M059J (cell line): ENCODE measurements at places on chromosomes 2 and 18. TPM values are rescaled to one million over a fixed set of nuclear protein-coding genes. Genes with fewer than 3 reads are reported as not detected.

DNA sequence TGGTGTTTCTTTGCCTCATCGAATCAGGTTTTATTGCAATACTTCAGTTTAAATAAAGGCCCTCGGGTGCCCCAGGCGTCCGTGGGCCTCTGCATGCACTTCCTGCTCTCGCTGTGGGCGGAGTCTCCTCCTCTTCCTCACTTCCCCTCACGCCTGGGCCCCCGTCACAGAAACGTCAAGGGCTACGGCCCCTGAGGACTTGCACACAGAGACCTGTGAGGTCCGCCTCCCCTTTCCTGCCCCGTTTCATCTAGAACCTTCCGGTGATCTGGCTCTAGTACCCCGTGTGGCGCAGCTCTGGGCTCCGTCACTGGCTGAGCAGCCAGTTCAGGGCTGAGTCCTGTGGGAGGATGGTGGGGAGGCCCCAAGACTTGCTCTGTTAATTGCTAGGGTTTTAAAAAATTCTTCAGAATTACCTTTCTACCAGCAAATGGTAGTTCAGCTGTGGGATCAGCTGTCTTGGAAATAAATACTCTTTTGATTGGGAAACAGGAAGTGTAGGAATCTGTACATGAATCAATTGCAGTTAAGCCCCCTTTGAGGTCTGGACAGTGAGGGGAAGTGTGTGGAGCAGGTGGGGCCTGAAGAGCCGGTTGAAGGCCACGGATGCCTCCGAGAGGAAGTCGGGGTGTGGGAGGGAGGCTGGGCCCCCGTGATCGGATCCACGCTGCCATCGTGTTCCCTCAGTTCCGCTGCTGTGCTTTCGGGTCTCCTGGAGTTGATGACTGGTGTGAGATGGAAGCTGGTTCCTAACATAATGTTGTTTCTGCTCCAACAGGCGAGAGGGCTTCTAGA is 10.2 kb downstream of the NFATC1 start:
- no peak for DNase-seq

DNA sequence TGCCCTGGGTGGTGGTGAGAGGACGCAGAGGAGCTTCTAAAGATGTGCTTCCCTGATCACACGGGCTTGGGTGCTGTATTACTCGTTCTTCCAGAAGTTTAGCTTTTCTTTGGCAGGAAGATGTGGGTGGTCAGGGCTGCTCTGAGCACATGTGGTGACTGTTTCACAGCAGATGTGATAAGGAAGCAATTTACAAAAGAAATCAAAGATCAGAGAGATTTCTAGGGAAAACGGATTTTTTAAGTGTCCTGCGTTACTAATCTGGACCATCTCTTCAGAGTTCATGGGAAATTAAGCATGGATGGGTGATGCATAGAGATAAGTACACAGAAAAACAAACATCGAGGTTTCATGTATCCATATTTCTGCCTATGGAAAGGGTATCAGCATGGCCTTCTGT is 99.4 kb downstream of the WDSUB1 start:
- no peak for DNase-seq

- no peak for DNase-seq
These were observed 642.9 kb downstream of the ZEB2 start for GRCh38 chr2:143877056-143877455.

The MARCO gene
- not detected in 2 replicates for total RNA-seq

GRCh38 chr2:11573418-11574175 is 39.8 kb downstream of the GREB1 start:
- peak; percentile 86 for DNase-seq

The MAPRE3 gene
- 0.57 and 7.1 TPM in 2 replicates for total RNA-seq

GRCh38 chr18:3037423-3037915 is 24.5 kb upstream of the LPIN2 start:
- peak; percentile 79 for DNase-seq

DNA sequence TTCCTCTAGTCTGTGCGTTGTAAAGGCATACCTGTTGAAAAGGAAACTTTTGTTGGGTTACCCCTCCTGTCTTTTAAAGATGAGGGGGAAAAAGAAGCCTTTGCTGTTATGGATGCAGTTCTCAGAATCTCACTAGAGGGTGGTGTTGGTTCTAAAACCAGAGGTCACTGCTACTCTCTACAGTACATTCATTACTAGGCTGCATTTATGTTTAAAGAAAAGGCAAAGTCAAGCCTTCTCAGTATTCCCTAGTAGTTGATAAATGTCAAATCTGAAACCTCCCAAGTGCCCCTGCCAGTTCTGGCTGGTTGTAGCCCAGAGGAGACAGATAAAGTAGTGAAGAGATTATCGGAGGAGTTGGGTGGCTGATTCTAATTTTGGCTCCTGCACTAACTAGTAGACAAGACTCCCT is 1.4 kb upstream of the PLCL1 start:
- DNase-seq: peak; percentile 46

- DNase-seq: no peak
These were observed 149.8 kb downstream of the ACTR3 start for GRCh38 chr2:114039677-114040076.

GRCh38 chr18:56460581-56460980 is 177.8 kb downstream of the TXNL1 start:
- no peak for DNase-seq

The POTEC gene
- 0.02 TPM in 1 of 2 replicates, not detected in the other for total RNA-seq

The IMP4 gene
- total RNA-seq: 91.1 and 97.3 TPM in 2 replicates

The ANKRD62 gene
- total RNA-seq: not detected in 2 replicates

GRCh38 chr2:191025135-191025534 is 11.2 kb upstream of the STAT1 start:
- no peak for DNase-seq

DNA sequence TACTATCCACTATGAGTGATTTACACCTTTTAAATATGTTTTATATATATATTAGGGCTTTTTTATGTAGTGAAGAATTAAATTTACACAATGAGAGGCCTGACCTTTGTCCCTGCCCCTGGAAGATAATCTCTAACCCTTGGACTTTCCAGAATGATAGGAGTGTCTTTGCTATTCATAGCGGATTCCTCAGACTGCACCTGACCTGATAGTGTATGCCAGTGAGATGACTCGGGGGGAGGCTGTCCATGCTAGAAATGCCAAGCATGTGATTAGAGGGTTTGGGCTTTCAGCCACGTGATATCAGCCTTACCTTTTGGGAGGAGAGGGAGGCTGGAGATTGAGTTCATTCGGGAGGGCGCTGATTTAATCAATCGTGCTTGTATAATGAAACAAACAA is 44.1 kb upstream of the LHCGR start:
- no peak for DNase-seq

DNA sequence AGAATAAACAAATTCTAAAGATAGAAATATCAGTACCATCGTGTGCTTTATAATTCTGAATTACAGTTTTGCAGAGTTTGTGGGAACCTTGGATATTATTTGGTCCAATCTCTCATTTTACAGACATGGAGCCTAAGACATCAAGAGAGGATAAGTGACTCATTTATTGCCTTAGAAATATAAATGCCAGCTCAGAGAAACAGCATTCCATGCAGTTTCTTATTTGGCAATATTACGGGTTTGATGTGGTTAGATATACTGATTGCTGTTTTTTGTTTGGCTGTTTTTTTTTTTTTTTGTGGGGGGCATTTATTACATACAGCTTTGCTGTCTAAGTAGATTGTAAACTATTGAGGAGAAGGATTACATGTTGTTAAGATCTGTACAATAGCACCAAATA is 1241.1 kb upstream of the LRRTM1 start:
- DNase-seq: peak; percentile 60

DNA sequence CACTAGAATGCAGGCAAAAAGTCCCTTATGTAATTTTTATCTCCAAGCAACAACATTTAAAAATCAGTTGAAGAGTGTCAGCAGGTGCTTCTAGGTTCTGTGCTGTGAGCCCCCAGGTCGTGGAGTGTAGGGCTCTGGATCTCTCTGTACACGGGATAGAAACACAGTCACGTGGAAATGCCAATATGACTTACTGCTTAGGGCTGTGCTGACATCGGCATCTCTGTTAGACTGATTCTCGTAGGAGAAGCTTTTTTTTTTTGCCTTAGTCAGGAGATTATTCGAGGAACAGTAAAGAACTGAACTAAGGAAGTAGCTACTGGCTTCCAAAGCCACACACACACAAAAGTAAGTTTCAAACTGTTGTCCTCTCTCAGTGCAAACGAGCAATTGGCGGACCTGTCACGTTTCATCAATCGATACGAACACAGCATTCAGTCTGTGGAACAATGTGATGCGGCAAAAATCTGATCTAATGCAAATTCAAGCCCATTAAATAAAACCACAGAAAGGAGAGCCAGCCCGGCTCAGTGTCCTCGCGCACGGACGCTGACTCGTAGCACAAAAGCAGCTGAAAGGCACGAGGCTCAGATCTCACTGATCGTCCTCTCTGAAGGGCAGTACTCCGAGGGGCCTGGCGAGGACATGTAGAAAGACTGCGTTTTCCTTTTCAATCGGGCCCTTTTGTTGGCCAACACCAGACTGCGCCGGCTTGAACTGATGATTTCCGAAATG is 41.5 kb downstream of the PRELID3A start:
- DNase-seq: no peak

GRCh38 chr18:10687161-10687925 is 161.5 kb downstream of the NAPG start:
- DNase-seq: peak; percentile 34

DNA sequence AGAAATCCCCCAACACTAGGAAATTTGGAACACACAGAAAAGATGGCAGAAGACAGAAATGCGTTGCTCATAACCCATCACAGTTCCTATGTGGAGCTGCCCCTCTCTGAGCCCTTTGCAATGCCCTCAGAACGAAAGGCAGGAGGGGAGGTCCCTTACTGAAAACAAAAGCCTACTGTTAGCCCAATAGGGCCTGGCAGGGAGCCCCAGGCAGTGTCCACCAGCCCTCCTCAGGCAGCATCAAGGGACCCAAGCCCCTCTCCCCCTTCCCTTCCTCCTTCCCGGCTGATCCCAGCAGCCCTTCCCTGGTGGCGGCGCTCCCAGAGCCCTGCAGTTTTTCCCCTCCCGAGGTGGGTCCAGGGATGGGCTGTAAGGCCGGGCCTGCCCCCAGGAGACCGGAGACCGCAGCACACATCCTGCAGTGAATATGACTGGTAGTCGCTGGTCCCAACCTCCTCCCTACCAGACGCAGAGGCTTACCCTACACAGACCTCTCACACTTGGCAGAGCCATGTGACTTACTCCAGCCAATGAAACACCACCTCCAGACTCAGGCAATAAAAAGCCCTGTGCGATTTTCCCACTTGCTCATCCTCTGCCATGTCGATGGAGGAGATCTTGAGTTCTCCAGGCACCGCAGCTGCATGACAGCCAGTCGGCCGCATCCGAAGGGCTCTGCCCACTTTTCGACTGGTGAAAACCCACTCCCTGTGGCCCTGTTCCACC is 19.4 kb upstream of the DUSP2 start:
- no peak for DNase-seq

DNA sequence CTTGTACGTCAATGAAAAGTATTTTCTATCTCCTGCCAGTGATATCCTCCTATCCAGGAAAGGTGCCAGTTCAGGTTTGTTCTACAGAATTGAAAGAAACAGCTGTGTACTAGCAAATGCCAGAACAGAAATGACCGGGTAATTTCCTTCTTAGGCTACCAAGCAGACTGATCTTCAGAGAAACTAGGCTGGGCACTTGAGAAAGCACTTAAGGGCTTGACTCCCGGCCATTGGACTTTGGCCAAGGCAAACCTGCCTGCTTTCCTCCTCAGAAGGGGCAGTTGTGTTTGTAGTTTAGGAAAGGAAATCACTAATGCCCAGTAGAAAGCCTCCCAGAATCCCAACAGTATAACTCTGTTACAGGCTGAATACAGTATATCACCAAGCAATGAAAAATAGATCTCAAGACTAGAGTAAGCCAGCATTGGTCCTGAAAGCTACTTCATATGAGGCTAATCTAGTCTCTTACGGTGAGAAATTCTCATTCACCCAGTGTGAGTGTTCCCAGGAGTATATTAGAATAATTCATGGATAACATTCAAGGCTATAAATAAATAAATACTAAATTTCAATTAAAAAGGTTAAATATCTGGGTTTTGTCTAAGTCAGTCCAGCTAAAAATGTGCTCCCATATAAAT is 43.0 kb upstream of the COL5A2 start:
- peak; percentile 79 for DNase-seq

GRCh38 chr2:135586148-135586547 is 54.9 kb downstream of the R3HDM1 start:
- DNase-seq: no peak

- DNase-seq: no peak
These were observed 104.2 kb upstream of the TTC27 start for GRCh38 chr2:32523686-32524085.
